NCI-H1436 treated with DMSO at 0.1 percent for 48 hours (cell line): ENCODE measurements at places on chromosomes 2 and 18.

DNA sequence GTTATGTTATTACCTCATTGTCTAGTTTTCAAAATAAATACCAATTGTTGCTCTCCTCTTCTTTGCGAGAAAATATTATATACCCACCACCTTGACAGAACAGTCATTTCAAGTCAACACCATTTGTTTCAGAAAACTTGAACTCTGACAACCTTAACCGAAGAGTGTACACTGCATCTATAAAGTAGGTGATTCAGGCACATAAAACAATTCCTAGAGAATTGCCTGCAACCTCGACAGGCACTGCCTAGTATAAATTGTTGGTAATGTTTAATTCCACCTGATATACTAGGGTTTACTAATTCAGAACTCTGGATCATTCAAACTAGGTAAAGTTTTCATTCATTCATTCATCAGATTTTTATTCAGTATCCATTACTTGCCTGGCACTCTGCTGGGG is 121.8 kb downstream of the AKAIN1 start:
- no peak for DNase-seq

DNA sequence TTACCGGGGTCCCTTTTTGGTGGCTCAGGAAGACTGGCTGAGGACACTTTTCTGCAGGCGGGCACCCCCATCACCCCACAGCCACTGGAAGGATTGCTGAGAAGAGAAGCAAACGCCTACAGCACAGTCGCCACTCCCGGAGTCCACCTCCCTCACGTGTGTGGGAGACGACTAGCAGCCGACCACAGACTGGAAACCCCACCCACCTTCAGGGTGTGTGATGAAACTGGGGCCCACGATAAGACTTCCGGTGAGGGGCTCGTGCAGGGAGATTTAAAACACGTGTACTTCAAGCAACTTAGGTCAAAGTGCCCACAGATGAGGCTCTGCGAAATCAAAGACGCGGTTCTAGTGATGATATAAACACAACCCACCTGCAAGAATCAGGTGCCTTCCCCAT is 26.3 kb downstream of the MBP start:
- no peak for DNase-seq

DNA sequence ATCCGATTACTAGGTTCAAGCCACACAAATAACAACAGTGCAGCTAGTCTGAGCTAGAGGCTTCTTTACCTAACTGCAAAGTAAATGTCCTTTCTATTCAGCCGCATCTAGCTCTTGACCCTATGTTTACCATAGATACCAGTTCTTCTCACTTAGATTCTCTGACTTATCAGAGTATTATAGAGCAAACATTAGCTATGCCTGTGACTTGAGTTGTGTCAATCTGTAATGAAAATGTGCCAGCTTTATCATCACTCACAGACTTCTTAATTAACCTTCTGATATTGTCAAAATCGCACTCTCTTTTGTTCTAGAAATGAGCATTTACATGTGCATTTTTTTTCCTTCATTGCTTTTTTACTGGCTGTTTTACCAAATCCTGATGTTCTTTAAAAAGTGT is 79.9 kb downstream of the BCL11A start:
- no peak for DNase-seq

DNA sequence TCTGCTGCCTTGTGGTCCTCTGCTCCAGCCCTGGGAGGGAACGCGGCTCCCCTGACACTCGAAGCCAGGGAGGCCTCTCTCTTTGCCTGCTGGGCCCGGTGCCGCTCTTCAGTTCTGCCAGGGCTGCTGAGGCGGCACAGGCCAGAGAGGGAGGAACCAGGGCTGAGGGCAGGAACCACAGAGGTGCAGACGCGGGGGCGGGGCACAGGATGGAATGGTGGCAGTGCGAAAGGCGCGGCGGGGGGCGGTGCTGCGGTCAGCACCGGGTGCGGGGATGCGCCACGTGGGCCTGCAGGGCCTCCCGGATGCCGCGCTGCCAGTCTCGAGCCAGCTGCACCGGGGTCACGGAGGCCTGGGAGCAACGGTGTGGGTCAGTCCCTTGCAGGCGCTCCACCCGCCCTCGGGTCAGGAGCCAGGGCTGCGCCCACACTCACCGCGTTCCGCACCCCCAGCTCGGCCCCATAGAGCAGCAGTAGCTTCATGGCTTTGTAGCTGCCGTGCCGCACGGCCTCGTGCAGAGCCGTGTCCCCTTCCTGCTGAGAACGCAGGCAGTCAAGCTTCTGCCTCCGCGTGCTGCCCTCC is 4.4 kb downstream of the ANKRD23 start:
- DNase-seq: no peak

DNA sequence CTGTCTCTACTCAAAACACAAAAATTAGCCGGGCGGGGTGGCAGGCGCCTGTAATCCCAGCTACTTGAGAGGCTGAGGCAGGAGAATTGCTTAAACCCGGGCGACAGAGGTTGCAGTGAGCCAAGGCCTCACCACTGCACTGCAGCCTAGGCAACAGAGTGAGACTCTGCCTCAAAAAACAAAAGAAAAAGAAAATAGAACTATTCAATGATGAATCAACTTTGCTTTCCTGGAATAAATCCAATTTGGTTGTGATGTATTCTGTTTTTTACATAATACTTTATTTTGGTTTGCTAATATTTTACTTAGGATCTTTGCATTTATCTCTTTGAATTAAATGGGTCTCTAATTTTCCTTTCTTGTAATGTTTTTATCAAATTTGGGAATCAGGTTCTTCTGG is 86.3 kb upstream of the MBOAT2 start:
- DNase-seq: no peak

DNA sequence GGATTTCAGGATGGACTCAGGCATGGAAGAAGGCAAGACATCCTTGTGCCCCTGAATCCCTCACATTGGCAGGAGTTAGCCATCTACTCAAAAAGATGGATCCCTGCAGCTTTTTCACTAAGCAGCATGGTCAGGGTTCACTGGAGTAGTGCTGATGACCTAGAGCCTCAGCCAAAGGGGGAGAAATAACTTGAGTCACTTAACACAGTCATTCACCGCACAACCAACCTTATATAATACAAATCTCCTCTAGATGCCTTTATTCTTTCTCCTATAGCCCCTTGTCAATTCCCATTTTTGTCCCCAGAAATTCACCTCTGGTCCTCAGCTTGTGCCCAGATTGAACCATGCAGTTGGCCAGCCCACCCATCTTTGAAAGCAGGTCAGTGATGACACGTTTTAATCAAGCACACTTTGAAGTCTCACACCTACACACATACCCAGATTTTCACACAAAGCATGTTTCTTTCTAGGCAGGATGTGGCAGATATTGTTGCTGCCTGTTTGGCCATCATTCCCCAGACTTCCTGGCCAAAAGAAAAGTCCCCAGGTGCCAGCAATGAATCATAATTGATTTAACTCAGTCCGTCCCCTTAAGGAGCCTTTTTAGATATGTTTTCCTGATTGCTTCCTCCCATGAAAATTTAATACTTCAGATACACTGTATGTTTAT is 84.2 kb downstream of the LBH start:
- no peak for DNase-seq

GRCh38 chr2:232869138-232870017 is 686 bp upstream of the SNORC start:
- no peak for DNase-seq

- no peak for DNase-seq
Measured at GRCh38 chr18:28002841-28003240, 174.1 kb downstream of the CDH2 start.

GRCh38 chr18:5455674-5456073 is 88.1 kb downstream of the EPB41L3 start:
- DNase-seq: no peak

GRCh38 chr2:159516241-159516758 is 100.0 kb downstream of the BAZ2B start:
- DNase-seq: peak; percentile 96

DNA sequence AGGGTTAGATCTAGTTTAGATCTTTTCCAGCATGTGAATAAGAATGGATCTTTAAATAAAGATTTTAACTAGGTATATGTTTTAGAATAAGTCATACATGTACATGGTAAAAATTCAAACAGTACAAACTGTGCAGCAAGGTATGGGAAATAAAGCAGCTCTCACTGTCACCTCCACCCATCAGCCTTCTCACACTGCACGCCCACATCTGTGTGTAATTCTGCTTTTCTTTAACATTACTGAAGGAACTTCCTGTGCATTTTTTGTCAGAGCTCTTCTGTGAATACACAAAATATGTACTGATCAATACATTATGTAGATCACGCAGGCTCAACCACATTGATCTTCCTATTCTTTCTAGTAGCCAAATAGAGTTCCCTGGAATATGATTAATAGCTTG is 3.4 kb downstream of the CASP8 start:
- no peak for DNase-seq

DNA sequence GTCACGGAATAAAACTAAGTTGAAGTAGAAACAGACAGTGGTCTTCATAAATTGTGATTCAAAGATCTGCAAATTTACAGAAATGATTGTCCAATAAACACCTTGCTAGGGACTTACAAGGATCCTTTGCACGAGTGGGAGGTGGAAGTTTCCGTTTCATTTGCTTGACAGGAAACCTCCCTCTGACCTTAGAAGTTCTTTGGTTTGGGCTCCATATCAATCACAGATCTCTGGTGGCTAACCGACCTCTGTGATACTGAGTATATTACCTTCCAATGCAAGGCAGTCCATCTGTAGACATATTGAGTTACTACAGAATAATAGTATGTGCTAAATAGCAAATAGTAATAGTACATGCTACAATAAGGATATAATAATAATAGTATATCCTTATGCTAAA is 33.7 kb upstream of the RNF152 start:
- DNase-seq: no peak

DNA sequence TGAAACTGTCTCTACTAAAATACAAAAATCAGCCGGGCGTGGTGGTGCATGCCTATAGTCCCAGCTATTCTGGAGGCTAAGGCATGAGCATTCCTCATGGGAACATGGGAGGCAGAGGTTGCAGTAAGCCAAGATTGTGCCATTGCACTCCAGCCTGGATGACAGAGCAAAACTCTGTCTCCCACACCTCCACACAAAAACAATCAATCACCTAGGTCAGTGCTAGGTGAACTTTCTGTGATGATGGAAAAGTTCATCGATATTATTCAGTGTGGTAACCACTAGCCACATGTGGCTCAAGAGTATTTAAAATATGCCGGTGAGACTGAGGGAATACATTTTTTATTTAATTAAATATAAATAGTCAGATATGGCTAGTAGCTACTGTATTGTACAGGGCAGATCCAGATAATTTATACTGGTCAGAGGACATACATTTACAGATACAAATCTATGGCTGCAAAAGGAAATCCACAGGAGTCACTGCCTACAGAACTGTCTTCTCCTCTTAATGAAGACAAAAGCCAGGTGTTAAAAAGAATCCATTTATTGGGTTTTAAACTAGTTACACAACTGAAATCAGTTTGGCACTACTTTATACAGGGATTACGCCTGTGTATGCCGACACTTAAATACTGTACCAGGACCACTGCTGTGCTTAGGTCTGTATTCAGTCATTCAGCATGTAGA is 3.9 kb upstream of the GPR75 start:
- DNase-seq: no peak

DNA sequence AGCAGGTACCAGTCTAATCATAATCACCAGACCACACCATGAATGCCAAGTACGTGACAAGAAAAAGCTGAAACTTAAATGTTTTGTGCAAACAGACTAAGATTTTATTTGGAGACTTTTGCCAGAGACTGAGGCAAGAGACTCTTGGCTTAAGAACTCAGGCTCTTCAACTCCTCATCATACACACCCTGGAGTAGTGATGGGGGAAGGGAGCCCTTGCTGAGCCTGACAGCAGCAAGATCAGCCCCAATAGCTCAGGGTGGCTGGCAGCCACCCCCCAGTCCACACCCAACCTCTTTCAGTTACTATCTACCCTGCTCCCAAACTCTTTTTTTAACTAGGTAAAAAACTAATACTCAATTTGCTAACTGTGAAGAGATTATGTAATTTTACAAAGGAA is 114.8 kb downstream of the CCBE1 start:
- no peak for DNase-seq

GRCh38 chr2:238693337-238694093 is 154.4 kb upstream of the TWIST2 start:
- DNase-seq: no peak

- DNase-seq: no peak
Measured at GRCh38 chr18:77131100-77131651, 1.4 kb downstream of the MBP start.

- DNase-seq: no peak
Measured at GRCh38 chr18:74930616-74931015, 278.3 kb downstream of the PTGR3 start.

- no peak for DNase-seq
Measured at GRCh38 chr18:62334120-62334519, 9.0 kb downstream of the TNFRSF11A start.

DNA sequence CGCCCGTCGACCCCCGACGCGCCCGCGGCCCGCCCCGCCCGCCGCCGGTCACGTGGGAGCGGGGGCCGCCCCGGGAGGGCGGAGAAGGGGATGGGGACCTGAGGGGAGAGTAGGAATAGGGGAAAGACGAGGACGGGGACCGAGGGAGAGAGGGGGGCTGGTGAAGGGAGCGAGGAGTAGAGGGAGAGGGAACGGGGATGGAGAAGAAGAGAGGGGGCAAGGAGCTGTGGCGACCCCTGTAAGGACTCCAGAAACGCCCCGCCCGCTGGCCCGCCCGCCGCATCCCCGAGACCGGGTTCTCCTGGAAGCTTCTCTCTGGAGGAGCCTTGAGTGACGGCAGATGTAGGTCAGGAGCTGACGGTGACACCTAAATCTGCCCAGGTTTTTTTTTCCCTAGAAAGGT is 615 bp downstream of the ADNP2 start:
- no peak for DNase-seq

DNA sequence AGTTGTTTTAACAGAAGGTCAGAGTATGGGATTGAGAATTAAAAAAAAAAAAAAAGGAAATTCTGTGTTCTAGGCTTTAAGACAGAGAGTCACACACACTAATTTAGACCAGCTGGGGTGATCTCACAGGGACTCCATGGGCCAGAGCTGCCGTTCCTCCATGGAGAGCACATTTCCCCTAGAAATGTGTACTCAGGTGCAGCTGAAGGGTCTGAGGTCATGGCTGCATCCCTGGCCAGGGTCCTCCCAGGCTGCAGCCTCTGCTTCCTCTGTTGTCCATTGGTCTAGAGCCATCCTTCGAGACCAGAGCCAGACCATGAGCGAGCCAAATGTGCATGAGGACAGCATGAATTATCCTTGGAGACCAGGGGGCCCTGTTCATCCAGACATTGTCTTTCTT is 190.1 kb upstream of the TNP1 start:
- DNase-seq: no peak

- no peak for DNase-seq
Measured at GRCh38 chr18:70672581-70672980, 383.7 kb downstream of the SOCS6 start.

- no peak for DNase-seq
Measured at GRCh38 chr2:77778917-77779316, 256.7 kb upstream of the LRRTM4 start.

- no peak for DNase-seq
Measured at GRCh38 chr2:188028739-188029138, 262.9 kb upstream of the GULP1 start.
